Placental pericyte (primary cell): ENCODE measurements at places on chromosomes 2 and 18. TPM values are rescaled to one million over a fixed set of nuclear protein-coding genes. Genes with fewer than 3 reads are reported as not detected.

Gene CRYGC
- not detected in 2 replicates for total RNA-seq

Gene IL1R2
- total RNA-seq, result not detected in 2 replicates

Gene EFHD1
- total RNA-seq, result 0.14 and 0.22 TPM in 2 replicates

Gene BMP10
- total RNA-seq, result 0.44 TPM in 1 of 2 replicates, not detected in the other

Gene UPP2
- total RNA-seq, result not detected in 2 replicates

Gene EDAR
- not detected in 2 replicates for total RNA-seq

Gene STEAP3
- total RNA-seq, result 58.3 and 74.0 TPM in 2 replicates

Gene SLC9A4
- not detected in 2 replicates for total RNA-seq

Gene GAD1
- total RNA-seq, result 0.22 and 0.43 TPM in 2 replicates

Gene EFEMP1
- 20.2 and 658 TPM in 2 replicates for total RNA-seq

Gene RAB6C
- total RNA-seq, result not detected in 2 replicates

Gene STAT4
- 1.1 and 2.1 TPM in 2 replicates for total RNA-seq

Gene AKAIN1
- not detected in 2 replicates for total RNA-seq

Gene ALMS1
- total RNA-seq, result 12.0 and 30.2 TPM in 2 replicates

Gene GALNT3
- total RNA-seq, result 4.6 and 11.7 TPM in 2 replicates

Gene LIMS4
- total RNA-seq, result 18.6 and 22.8 TPM in 2 replicates

Gene NLRC4
- not detected in 2 replicates for total RNA-seq

Gene CNDP1
- 0.22 TPM in 1 of 2 replicates, not detected in the other for total RNA-seq

Gene UGT1A10
- 0.22 TPM in 1 of 2 replicates, not detected in the other for total RNA-seq

Gene TACR1
- total RNA-seq, result 0.29 TPM in 1 of 2 replicates, not detected in the other

Gene SEC11C
- total RNA-seq, result 19.3 and 38.5 TPM in 2 replicates

Gene RAX
- not detected in 2 replicates for total RNA-seq

Gene ABCA12
- total RNA-seq, result under 0.01 TPM in 1 of 2 replicates, not detected in the other

Gene PDE11A
- 0.43 TPM in 1 of 2 replicates, not detected in the other for total RNA-seq

Gene SOWAHC
- 5.0 and 14.0 TPM in 2 replicates for total RNA-seq

Gene CRYGD
- total RNA-seq, result not detected in 2 replicates

Gene RBFA
- total RNA-seq, result 14.2 and 35.9 TPM in 2 replicates

Gene CFAP53
- 0.22 TPM in 1 of 2 replicates, not detected in the other for total RNA-seq

Gene STON1
- total RNA-seq, result 8.4 and 20.1 TPM in 2 replicates

Gene METAP1D
- 3.1 and 5.6 TPM in 2 replicates for total RNA-seq

Gene ZAP70
- 0.43 TPM in 1 of 2 replicates, not detected in the other for total RNA-seq

Gene ALPP
- total RNA-seq, result under 0.01 TPM in 1 of 2 replicates, not detected in the other

Gene CASP8
- total RNA-seq, result 22.1 and 34.9 TPM in 2 replicates

Gene ZNF638
- total RNA-seq, result 119 and 125 TPM in 2 replicates

Gene UGT1A8
- not detected in 2 replicates for total RNA-seq

Gene STARD6
- not detected in 2 replicates for total RNA-seq
